ENCODE measurements at places on chromosomes 4 and X. TPM values are rescaled to one million over a fixed set of nuclear protein-coding genes. Genes with fewer than 3 reads are reported as not detected.

GRCh38 chr4:140012688-140013486, 141.1 kb downstream of the MAML3 start:
- no peaks in the 10 kb centered on the region for H3K27me3 ChIP-seq

GRCh38 chrX:45447331-45447730, 246.7 kb upstream of the DIPK2B start:
- no peak for DNase-seq
- no peaks in the 10 kb centered on the region for H3K36me3 ChIP-seq
- no peak overlapping the region for H3K27ac ChIP-seq
- no peaks in the 10 kb centered on the region for H3K4me1 ChIP-seq

The SPANXN1 gene
- not detected for total RNA-seq

- DNase-seq = no peak
- H3K4me3 ChIP-seq = no peak overlapping the region
- no peaks in the 10 kb centered on the region for H3K4me1 ChIP-seq
- no peak overlapping the region for H3K27ac ChIP-seq
- peaks cover 10% of the 10 kb centered on the region for H3K27me3 ChIP-seq
These were observed 137.1 kb downstream of the AMELX start for GRCh38 chrX:11430271-11430670.

DNA sequence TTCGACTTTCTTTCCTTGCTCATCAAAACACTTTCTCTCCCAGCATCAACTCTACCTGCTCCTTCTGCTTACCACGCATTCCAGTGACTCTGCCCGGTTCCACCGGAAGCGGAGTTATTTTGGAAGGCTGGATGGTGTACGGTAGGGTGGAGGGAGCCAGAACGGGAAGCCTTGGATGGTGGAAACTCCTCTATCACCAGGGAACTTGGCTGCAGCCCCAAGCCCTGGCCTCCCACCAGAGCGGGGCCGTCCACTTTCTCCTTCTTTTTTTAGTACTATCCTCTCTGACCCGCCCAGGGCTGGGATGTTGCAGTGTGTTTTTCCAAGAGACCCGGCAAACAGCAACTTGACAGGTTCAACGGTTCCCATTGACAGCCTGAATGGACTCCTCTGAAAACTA, 27.6 kb downstream of the ADGRG2 start:
- H3K36me3 ChIP-seq = peaks cover 8% of the 10 kb centered on the region
- no peak overlapping the region for H3K27ac ChIP-seq
- no peaks in the 10 kb centered on the region for H3K4me1 ChIP-seq
- no peaks in the 10 kb centered on the region for H3K27me3 ChIP-seq

DNA sequence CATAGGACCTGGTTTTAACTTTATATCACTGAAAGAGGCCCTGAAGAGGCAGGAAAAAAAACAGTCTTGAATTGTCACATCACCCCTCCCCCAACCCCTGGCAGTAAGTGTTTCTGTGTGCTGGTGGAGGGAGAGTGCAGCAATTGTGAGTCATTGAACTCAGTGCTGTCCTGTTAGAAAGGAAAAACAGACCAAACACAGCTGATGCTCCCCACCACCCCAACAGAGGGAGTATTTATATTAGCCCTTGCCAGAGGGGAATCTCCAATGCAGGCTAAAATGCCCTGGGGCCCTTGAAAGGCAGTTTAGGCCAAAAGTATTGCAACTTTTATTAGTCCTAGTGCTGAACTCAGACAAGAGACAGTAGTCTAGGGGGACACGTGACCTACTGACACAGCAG, 197.8 kb upstream of the AGTR2 start:
- DNase-seq = no peak
- H3K4me3 ChIP-seq = peak overlapping the region; percentile 25
- H3K36me3 ChIP-seq = peaks cover 3% of the 10 kb centered on the region
- peaks cover 20% of the 10 kb centered on the region for H3K4me1 ChIP-seq
- H3K27me3 ChIP-seq = peaks cover 24% of the 10 kb centered on the region

GRCh38 chr4:101191302-101192098, 155.8 kb downstream of the PPP3CA start:
- no peak overlapping the region for H3K27ac ChIP-seq
- H3K27me3 ChIP-seq = no peaks in the 10 kb centered on the region
- no peak for DNase-seq
- no peak overlapping the region for H3K4me3 ChIP-seq
- no peaks in the 10 kb centered on the region for H3K36me3 ChIP-seq

The AIFM1 gene
- 53.9 TPM for total RNA-seq

The KCTD8 gene
- not detected for total RNA-seq

GRCh38 chr4:31349907-31350306, 629.7 kb downstream of the PCDH7 start:
- no peak for DNase-seq
- H3K36me3 ChIP-seq = no peaks in the 10 kb centered on the region
- H3K4me3 ChIP-seq = no peak overlapping the region
- no peaks in the 10 kb centered on the region for H3K27me3 ChIP-seq
- no peak overlapping the region for H3K27ac ChIP-seq
- H3K4me1 ChIP-seq = no peaks in the 10 kb centered on the region

DNA sequence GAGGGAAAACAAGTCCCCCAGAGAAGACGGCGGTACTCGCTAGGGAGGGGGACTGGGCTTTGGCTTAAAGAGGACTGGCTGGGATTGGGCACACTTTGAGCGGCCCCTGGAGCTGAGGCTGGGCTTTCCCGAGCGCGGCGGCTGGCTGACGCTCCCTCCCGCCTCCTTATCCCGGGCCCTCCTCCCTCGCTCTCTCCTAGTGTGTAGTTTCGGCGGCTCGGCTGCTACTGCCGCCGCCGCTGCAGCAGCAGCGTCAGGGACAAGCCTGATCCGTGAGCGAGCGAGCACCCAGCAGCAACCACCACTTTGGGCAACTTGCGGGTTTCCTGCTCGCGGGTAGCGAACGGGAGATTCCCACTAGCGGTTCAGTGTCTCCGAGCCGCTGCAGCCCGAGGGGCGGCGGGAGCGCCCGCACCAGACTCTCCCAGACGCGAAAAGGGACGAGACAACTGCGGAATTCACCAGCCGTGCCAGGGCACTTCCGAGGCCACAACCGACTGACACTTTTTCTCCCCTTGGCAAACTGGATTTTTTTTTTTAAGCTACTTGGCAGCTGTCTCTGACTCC, 632 bp upstream of the PCDH7 start:
- H3K4me3 ChIP-seq = peak overlapping the region; percentile 92
- DNase-seq = peak; percentile 50
- peaks cover 62% of the 10 kb centered on the region for H3K27me3 ChIP-seq

GRCh38 chr4:4488405-4489404, 53.1 kb downstream of the STX18 start:
- DNase-seq = peak; percentile 69
- H3K4me3 ChIP-seq = no peak overlapping the region
- no peaks in the 10 kb centered on the region for H3K36me3 ChIP-seq
- peaks cover 13% of the 10 kb centered on the region for H3K4me1 ChIP-seq

The PNMA6F gene
- total RNA-seq = not detected

GRCh38 chrX:119667111-119667878, 25.7 kb downstream of the SEPTIN6 start:
- no peak overlapping the region for H3K4me3 ChIP-seq
- H3K27ac ChIP-seq = no peak overlapping the region
- H3K4me1 ChIP-seq = no peaks in the 10 kb centered on the region
- H3K36me3 ChIP-seq = peaks cover 6% of the 10 kb centered on the region

GRCh38 chr4:140680686-140681085, 75.5 kb downstream of the TBC1D9 start:
- H3K4me1 ChIP-seq = no peaks in the 10 kb centered on the region
- no peak for DNase-seq
- peaks cover 24% of the 10 kb centered on the region for H3K36me3 ChIP-seq
- H3K27me3 ChIP-seq = no peaks in the 10 kb centered on the region

The TBX22 gene
- total RNA-seq = 0.26 TPM

GRCh38 chr4:171847751-171848150, 34.5 kb downstream of the GALNTL6 start:
- H3K4me3 ChIP-seq = no peak overlapping the region
- no peaks in the 10 kb centered on the region for H3K36me3 ChIP-seq
- no peak for DNase-seq
- no peak overlapping the region for H3K27ac ChIP-seq
- peaks cover 4% of the 10 kb centered on the region for H3K4me1 ChIP-seq

The BMPR1B gene
- total RNA-seq = 26.8 TPM

DNA sequence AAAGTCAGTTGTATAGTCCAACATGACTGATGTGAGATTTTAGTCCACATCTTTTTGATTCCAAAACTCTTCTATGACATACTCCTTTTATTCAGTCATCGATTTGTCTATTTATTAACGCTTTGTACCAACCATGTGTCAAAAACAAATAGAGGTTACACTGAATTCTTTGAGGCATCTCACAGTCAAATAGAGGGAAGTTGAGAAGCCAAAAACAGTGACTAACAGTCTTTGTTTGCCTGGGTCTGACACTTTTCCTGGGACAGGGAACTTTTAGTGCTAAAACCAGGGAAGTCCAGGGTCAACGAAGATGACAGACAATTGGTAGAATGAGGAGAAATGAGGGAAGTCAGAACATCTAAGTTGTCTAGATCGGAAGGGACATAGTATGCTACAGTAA, 169.9 kb upstream of the HS3ST1 start:
- H3K4me3 ChIP-seq = no peak overlapping the region
- no peak overlapping the region for H3K27ac ChIP-seq
- H3K4me1 ChIP-seq = no peaks in the 10 kb centered on the region
- no peaks in the 10 kb centered on the region for H3K36me3 ChIP-seq
- no peak for DNase-seq

The DUX4 gene
- not detected for total RNA-seq

GRCh38 chrX:73877687-73878086, 314.7 kb downstream of the CHIC1 start:
- H3K27ac ChIP-seq = no peak overlapping the region
- peaks cover 6% of the 10 kb centered on the region for H3K4me1 ChIP-seq
- no peak overlapping the region for H3K4me3 ChIP-seq
- peaks cover 13% of the 10 kb centered on the region for H3K36me3 ChIP-seq
- DNase-seq = no peak
- H3K27me3 ChIP-seq = no peaks in the 10 kb centered on the region

The MAP7D2 gene
- total RNA-seq = 6.5 TPM

GRCh38 chr4:74308215-74308614, at the start of gene EPGN:
Gene EPGN (plus strand): TSS chr4:74308470. CDS start chr4:74308534, 64 bp downstream.
- no peak within 1 kb of the TSS for H3K4me3 ChIP-seq
- no peak for DNase-seq
- peaks cover 3% of the 10 kb centered on the region for H3K4me1 ChIP-seq
- H3K27ac ChIP-seq = no peak within 1 kb of the TSS
- no peaks in the 10 kb centered on the region for H3K36me3 ChIP-seq

- H3K4me3 ChIP-seq = no peak overlapping the region
- H3K4me1 ChIP-seq = no peaks in the 10 kb centered on the region
- peaks cover 14% of the 10 kb centered on the region for H3K36me3 ChIP-seq
- H3K27ac ChIP-seq = no peak overlapping the region
These were observed 36.9 kb downstream of the FHDC1 start for GRCh38 chr4:152972821-152973628.

- no peaks in the 10 kb centered on the region for H3K27me3 ChIP-seq
- no peak overlapping the region for H3K27ac ChIP-seq
- no peaks in the 10 kb centered on the region for H3K4me1 ChIP-seq
- no peaks in the 10 kb centered on the region for H3K36me3 ChIP-seq
- no peak for DNase-seq
These were observed 21.4 kb upstream of the FAM9B start for GRCh38 chrX:9055354-9055753.

The GJB1 gene
- 12.4 TPM for total RNA-seq

DNA sequence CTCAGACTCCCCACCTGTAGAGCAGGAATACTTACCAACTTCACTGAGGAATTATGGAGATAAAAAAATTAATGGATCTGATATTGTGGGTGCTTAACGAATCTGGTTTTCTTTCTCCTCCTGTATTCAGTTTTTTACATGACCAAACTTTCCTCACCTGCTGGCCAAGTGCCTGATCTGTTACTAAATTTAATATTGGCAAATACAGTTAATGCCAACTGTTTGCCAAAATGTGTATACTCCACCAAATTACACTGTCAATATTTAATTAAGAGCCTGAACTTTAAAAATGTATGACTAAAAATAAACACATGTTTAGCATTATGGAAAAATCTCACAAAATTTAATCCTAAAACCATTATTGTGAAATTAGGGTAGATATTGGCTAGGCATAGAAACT, 3.3 kb downstream of the PGRMC2 start:
- H3K4me1 ChIP-seq = peaks cover 28% of the 10 kb centered on the region
- peak overlapping the region; percentile 71 for H3K4me3 ChIP-seq
- no peak for DNase-seq
- no peak overlapping the region for H3K27ac ChIP-seq
- H3K27me3 ChIP-seq = no peaks in the 10 kb centered on the region
- peaks cover 5% of the 10 kb centered on the region for H3K36me3 ChIP-seq

DNA sequence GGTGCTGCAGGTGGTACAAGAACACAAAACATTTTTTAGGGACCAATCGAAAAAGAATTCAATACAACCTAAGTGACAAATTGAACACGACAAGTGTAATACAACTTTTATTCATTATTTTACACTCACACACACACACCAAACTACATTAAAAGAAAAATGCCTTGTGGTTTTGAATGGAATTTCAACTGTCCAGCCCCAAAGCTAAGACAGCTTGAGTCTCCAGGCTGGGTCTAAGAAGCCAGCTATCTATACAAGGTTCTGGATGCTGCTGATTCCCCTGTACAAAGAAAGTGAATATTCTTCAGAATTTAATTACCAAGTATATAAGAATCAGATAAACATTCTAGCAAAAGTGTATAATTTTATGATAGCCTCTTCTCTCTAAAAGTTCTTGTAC, 118.2 kb downstream of the PPP3CA start:
- DNase-seq = no peak
- no peaks in the 10 kb centered on the region for H3K27me3 ChIP-seq
- no peak overlapping the region for H3K27ac ChIP-seq
- H3K4me1 ChIP-seq = no peaks in the 10 kb centered on the region

DNA sequence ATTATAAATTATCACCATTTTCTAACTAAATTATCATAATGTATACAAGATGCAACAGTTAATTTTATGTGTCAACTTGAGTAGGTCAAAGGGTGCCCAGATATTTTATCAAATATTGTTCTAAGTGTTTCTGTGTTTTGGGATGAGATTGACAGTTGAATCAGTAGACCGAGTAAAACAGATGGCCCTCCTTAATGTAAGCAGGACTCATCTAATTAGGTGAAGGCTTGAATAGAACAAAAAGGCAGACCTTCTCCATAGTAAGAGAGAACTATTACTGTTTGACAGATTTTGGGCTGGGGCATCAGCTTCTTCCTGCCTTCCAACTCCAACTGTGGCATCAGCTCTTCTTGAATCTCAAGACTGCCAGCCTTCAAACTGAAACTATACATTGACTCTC, 185.8 kb downstream of the TRAM1L1 start:
- H3K27me3 ChIP-seq = no peaks in the 10 kb centered on the region
- no peak overlapping the region for H3K27ac ChIP-seq
- H3K4me1 ChIP-seq = no peaks in the 10 kb centered on the region

GRCh38 chr4:2370597-2371320, 47.7 kb downstream of the ZFYVE28 start:
- H3K36me3 ChIP-seq = peaks cover 3% of the 10 kb centered on the region
- no peak overlapping the region for H3K4me3 ChIP-seq
- DNase-seq = no peak
- no peaks in the 10 kb centered on the region for H3K27me3 ChIP-seq
- no peak overlapping the region for H3K27ac ChIP-seq
- H3K4me1 ChIP-seq = no peaks in the 10 kb centered on the region

The PNCK gene
- total RNA-seq = 9.4 TPM

- H3K4me3 ChIP-seq = no peak overlapping the region
- no peak for DNase-seq
- H3K4me1 ChIP-seq = peaks cover 2% of the 10 kb centered on the region
- H3K27me3 ChIP-seq = no peaks in the 10 kb centered on the region
- peaks cover 12% of the 10 kb centered on the region for H3K36me3 ChIP-seq
These were observed 118.8 kb downstream of the MID1 start for GRCh38 chrX:10501611-10502010.

Data from neural crest cell (in vitro differentiated cells).